ENCODE measurements at places on chromosomes 5 and 9.

- DNase-seq: no peak
Measured at GRCh38 chr5:123856766-123857165, 344.8 kb downstream of the CSNK1G3 start.

- DNase-seq: no peak
Measured at GRCh38 chr5:140568443-140569063, 3.9 kb downstream of the SLC35A4 start.

DNA sequence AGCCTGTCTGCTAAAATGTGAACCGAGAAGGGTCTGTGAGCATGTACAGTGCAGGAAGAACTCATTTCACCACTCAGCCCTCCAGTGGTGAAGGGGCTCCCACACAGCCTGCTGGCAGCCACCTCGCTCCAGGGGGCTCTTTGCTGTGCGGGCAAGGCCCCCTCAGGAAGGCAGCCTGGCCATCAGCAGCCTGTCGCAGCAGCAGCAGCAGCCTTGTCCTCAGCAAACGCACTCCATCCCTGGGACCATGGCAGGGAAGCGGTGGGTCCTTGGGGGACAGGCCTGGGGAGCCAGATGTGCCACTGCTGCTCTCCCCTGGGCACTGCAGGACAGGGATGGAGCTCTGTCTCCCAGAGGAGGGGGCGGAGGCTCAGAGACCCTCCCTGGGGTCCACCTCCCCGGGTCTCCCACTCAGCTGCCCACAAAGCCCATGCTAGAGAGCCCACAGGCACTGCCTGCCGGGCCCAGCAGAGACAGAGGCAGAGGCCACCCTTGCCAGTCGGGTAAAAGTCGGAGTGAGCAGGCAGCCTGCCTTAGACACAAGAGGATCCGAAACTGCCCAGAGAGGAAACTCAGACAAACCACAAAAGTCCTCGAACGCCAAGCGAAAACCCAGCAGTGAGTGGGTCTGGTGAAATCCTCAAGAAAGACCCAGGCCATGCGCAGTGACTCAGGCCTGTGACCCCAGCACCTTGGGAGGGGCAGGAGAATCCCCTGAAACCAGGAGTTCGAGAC is 8.0 kb downstream of the BRD3 start:
- no peak for DNase-seq

- DNase-seq: no peak
Measured at GRCh38 chr9:81687521-81688261, 1.7 kb downstream of the TLE1 start.

DNA sequence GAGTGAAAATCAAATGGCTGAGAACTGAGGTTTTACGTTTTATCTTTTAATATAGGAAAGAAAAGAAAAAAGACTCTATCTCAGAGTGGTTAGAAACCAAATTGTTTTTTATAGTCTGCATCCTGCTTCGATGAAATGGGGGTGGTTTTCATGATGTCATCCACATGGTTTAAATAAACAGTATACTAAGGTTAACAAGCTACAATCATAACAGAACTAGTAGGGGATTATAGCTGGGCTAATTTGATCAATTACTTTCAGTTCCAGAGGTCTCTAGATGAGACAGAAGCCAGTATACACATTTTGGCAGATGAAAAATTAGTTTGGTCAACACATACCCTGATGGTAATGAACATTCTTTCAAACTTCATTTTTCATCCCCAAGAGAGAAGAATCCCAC is 106.3 kb upstream of the SNX2 start:
- DNase-seq: no peak

DNA sequence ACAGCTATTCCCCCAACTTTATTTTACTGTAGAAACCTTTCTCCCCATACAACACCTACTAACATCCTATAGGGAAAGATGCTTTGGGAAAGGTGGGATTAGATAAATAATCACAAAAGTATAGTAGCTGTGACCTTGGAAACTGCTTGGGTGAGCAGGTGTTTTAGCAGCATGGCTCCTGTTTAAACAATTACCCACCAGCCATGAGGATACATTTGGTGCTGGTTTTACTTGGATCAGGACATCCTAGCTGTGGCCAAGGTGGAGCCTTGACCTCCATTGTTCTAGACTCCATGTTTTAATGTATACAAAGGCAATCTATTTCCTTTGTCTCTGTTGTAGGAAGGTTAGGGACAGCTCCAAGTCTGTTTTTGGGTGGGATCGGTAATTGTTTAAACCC is 56.8 kb upstream of the ALDH1B1 start:
- no peak for DNase-seq

- DNase-seq: no peak
Measured at GRCh38 chr5:106171708-106172107, 1499.0 kb downstream of the EFNA5 start.

- no peak for DNase-seq
Measured at GRCh38 chr9:95157481-95158151, 159.9 kb downstream of the FANCC start.

DNA sequence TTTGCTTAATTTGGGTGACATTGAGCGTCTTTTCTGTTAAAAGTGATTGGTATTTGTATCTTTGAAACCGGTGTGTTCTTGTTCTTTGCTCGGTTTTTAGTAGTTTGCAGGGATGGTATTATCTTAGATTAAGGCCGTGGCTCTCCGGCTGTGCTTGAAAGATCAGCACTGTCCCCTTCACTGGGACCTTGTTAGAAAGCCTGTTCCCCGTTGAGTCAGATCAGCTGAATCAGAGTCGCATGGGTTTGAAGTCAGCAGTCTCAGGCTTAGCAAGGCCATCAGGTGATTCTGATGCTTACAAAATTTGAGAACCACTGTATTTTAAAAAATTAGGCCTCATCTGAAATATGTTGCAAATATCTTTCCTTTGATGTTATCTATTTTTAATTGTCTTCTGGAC is 5.0 kb downstream of the DIRAS2 start:
- DNase-seq: no peak

DNA sequence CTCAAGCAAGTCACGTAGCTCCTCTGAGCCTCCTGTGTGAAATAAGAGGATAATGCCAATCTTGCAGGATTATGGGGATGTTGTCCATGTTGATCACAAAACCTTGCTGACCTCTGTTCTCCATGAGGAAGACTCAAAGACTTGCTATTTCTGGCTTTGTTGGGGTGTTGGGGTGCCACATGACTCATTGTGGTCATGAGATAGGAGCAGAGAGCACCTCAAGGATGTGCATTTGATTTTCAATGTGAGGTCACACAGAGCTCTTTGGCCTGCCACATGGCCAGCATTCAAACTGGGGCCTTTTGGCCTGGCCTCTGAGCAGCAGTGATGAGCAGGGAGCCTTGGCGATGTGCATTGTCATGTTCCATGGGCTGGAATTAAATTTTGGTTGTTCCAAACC is 380.3 kb downstream of the GADD45G start:
- DNase-seq: no peak

DNA sequence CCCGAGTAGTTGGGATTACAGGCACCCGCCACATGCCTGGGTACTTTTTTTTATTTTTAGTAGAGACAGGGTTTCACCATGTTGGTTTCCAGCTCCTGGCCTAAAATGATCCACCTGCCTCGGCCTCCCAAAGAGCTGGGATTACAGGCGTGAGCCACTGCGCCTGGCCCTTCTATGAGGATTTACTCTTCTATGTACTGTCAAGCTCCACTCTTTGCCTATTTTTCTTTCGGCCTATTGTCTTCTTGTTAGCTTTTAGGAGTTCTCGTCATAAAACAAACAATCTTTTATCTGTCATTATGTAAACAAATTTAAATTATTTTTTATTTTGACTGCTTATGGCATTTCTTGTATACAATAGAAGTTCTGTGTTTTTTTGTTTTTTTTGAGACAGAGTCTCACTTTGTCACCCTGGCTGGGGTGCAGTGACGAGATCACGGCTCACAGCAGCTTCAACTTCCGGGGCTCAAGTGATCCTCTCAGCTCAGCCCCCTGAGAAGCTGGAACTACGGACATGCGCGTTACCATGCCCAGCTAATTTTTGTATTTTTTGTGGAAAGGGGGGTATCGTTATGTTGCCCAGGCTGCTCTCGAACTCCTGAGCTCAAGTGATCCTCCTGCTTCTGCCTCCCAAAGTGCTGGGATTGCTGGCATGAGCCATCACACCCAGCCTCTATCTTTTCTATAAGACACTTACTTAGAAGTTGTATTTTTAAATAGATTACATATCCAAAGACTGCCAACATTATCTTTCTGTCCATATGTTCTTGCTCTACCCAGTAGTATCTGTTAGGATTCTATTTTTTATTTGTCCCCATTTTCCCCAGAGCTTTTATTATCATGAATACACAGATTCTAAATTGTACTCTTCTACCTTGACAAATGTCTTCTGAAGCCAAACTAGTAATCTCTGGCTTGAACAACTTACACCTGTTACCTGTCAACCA is 29.2 kb downstream of the CSNK1A1 start:
- DNase-seq: no peak

DNA sequence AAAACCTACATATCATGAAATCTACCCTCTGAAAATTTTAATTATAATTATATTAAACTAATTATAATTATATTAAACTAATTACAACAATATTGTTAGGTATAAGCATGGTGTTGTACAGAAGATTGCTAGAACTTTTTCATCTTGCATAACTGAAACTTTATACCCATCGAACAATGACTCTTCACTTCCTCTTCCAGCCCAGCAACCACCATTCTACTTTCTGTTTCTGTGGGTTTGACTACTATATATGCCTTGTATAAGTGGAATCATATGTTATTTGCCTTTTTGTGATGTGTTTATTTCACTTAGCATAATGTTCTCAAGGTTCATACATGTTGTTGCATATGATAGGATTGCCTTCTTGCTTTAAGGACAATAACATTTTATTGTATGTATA is 274.2 kb upstream of the CCNH start:
- no peak for DNase-seq

All from stimulated activated CD8-positive, alpha-beta memory T cell treated with anti-CD3 and anti-CD28 coated beads, Interleukin-12 subunit alpha, Interleukin-12 subunit beta, amount 100 ng/mL, for 1 hour (primary cell).